Right lung (tissue), 10 donors: ENCODE measurements at places on chromosomes 3 and 15. TPM values are rescaled to one million over a fixed set of nuclear protein-coding genes. Genes with fewer than 3 reads are reported as not detected.

- no peak for DNase-seq
Measured at GRCh38 chr3:124147946-124148345, 156.0 kb upstream of the ROPN1 start.

- no peak for DNase-seq
Measured at GRCh38 chr3:34183114-34183513, 384.7 kb downstream of the PDCD6IP start.

GRCh38 chr3:52431459-52432223 is 13.3 kb downstream of the SEMA3G start:
- DNase-seq = no peak

The CHDH gene
- polyA plus RNA-seq = 3.3 TPM

The DPP8 gene
- polyA plus RNA-seq = 34.0 TPM
